Fibroblast of skin of left quadriceps (primary cell): ENCODE measurements at places on chromosomes 5 and 9.

DNA sequence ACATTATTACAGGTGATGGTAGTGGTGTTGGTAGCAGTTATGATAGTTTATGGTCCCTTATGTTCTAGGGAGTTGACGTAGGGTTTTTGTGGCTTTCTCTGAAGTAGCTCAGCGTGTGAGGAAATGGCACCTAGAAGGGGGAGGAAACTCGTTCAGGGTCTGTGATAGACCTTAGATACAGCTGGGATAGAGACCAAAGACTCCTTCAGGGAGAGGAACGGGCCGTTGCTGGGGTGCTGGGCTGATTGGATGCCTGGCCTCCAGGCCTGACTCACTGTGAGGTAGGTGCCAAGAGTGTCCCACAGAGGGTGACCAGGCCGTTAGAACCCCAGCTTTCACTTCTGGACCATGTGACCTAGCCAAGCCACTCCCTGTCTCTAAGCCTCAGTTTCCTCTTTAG, 96.6 kb downstream of the DAB2IP start:
- DNase-seq, result no peak

- DNase-seq, result no peak
Measured at GRCh38 chr5:159091065-159091464, 8.7 kb downstream of the EBF1 start.

DNA sequence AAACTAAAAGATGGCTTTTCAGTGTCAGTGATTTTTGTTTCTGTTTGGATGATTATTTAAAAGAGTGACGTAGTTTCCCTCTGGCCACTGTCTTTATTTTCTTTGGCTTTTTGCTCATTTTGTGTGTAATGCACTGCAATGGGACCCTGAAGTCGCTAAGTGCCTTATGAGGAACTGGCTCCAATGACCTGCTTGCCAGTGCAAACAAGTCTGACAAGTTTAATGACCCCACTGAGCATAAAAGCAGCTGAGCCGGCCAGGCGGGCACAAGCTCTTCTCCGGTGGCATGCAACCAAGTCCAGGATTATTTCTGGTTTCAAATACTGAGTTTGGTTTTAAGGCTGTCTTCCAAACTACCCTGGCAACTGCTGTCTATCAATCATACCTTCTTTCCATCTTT, 15.6 kb upstream of the GNA14 start:
- DNase-seq, result no peak

- no peak for DNase-seq
Measured at GRCh38 chr5:177531209-177531940, 14.6 kb upstream of the DDX41 start.

- no peak for DNase-seq
Measured at GRCh38 chr5:168260353-168261226, 30.9 kb upstream of the WWC1 start.

DNA sequence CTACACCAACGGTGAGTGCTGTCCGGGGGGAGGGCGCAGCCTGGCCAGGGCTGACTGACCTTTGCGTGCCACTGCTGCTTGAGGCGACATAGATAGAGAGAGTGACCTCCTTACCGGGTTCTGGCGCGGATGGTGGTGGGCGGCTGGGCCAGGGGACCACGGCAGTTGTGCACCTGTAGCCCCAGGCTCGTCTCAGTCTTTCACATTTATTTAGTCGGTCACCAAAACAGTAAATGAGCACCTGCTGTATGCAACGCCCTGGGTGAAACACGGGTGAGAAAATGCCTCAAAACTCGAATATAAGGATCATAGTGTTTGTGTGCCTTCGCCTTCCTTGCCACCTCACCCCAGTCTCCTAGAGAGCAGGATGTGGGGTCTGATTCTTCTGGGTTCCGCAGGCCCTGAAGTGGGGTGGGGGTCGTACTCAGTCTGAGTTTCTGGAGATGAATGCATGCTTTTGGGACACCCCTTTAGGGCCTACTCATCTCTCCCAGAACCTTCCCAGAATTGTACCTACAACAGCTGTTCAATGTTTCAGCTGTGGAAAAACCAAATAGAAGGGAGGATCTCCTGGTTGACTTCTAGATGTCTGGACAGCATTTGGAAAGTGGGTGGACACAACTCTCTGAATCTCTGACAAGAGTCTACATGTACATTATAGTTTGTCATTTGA, 714 bp downstream of the SEC24A start:
- DNase-seq, result no peak

DNA sequence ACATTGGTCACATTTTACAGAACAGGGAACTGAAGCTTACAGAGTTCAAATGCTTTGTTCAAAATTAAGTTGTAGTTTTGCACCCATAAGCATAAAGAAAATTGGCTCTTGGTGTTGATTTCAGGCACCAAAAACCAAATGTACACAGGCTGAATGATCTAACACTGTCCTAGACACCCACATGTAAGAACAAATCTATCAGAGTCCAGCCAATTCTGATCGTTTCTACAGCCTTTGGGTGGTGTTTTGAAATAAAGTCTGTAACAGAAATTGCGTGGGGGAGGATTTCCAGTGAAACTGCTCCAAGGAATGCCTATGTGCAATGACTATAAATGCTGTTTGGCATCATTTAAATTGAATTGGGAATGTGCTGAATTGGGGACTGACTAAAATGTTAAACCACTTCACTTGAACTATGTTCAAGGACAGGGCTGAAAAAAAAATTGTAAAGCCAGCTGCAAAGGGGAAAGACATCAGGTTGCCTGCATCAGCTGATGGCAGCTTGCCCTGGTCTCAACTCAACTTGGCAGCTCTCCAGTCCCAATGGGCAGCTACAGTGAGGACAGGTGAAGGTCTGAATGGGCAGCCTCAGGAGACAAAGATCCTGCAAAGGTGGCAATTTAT, 92.2 kb upstream of the TRPC7 start:
- no peak for DNase-seq

DNA sequence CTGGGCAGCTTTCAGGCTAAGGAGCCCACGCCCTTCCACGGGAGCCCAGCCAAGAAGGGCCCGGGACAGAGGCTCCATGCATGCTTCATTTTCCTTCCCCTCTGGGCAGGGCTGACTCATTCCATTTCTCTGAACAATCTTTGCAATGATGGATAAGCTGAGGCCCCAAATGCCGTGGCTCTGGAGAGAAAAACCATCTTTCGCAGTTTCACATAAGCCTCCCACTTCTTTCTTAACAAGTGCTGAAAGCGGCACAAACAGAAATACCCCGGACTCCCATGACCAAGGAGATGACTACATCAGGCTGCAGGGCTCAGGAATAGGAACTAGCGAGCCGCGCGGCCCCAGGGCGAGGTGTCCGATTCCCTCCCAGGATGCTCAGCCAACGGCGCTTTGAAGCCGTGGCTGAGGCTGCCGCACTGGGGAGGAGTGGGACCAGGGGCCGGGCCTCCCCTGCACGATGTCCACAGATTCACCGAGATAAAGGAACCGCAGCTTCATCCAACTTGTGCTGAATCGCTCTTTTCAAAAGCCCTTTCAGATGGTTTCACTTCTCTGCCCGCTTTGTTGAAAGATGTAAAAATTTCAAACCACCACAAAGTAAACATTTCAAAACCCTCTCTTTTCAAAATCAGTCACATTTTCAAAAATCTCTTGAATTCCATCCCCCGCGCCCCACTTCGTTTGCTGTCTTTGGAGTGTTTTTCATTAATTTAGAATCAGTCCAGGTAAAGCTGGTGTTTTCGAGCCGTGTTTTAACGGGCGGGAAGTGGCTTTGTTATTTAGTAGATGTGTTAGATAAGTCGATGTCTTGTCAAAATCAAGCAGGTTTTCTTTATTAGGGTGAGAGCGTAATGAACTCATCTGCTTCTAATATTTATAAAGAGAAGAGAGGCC, 96.5 kb upstream of the LMX1B start:
- peak; percentile 72 for DNase-seq

DNA sequence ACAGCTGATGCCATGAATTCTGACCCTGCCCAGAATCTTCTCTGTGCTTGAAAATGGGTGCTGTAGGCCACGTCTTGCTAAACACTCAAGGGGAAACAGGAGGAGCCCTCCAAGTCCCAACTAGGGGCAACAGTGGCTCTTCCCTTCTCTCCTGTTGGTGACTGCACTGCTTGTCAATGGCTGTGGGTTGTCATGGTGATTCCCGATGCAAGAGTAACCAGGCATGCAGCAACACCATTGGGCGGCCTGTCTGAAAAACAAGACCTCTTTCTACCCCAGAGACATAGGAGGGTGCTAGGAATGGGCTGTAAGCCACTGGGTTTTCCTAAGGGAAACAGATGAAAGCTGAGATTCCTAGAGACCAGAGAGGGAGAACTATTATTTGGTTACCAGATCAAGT, 201.7 kb upstream of the PANK3 start:
- no peak for DNase-seq

DNA sequence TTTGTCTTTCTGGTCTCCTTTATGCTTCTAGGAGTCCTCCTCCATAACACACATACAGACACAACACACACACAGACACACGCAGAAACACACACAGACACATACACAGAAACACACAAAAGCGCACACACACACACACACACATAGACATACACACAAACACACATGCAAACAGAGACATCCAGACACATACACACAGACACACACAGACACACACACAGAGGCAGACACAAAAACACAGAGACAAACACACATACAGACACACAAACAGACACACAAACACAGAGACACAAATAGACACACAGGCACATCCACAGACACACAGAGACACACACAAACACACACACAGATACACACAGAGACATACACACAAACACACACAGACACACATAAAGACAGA, 220.2 kb downstream of the IRX2 start:
- DNase-seq, result no peak

DNA sequence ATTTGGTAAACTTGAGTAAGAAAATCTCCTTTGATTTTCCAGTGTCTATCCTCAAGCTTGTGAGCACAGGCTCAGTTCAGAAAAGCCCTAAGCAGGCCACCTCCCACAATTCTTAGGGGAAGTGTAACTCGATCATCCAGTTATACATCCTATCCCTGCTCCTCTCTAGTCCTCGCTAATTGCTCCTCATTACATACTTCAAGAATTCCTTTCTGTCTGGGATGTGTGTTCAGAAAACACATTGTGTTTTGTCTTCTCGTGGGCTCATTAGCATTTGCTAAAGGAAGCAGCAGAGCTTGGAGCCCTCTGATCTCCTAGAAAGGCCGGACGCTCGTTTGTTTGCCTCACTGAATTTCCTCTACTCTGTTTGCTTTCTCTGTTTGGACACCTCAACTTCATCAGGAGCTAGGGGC, 268.2 kb upstream of the RFX3 start:
- peak; percentile 33 for DNase-seq

DNA sequence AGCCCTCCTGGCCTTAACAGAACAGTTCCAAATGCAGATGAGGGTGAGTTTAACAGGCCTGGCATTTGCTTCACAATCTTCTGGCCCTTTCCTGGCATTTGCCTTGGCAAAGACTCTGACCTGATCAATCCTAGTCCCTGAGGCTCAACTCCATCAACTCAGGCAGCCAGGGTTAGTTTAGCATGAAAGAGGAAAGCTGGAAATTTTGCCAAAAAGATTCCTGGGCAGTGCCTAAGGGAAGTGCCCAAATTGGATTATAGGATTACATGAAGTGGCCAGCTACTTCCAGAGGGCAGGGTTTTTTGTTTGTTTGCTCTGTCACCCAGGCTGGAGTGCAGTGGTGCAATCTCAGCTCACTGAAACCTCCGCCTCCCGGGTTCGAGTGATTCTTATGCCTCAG, 36.8 kb downstream of the PCDHAC2 start:
- DNase-seq, result no peak

DNA sequence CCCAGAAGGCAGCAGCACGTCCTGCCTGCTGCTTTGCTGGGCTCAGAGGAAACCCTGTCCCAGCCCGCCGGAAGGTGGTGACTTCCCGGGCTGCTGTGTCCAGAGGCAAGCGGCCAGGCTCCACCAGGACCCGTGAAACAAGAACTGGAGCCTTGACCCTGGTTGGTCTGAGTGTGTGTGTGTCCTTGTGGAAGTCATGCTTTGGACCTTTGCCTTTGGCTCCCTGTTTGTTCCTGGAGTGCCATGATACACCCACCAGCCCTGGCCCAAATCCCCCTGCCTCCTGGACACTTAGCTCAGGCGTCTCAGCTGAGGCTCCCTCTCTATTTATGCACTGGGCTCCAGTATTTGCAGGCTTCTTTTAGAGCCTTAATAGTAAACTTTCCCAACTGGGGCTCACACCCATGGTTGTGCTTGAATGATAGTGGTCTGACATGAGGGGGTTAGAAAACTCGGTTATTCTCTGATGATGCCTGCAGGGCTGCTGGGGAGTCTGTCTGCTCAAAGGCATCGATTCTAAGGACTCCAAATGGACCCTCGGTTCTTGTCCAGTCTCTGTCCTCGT, 72.2 kb downstream of the C9orf50 start:
- DNase-seq, result no peak

GRCh38 chr9:4108754-4109465, 191.0 kb downstream of the GLIS3 start:
- no peak for DNase-seq

GRCh38 chr9:113872485-113873143, 3.5 kb upstream of the ZNF618 start:
- no peak for DNase-seq

GRCh38 chr9:99057665-99058625, 47.0 kb upstream of the TGFBR1 start:
- peak; percentile 64 for DNase-seq

DNA sequence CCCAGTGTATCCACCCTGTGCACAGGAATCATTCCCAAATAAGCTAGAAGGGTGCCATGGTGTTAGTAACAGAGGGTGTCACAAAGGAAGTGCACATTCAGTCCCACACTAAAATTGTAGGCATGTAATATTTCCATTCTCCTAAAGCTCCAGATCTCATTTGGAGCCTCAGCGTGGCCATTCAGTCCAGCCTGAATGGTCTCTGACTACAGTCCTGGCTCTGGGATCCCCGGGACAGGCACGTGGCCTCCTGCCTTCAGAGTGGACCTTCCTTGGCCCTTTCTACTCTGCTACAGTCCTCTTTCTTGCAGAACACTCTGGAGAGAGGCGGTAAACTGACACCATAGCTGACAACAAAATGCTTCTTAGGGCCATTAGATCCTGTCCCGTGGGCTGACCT, 243.9 kb downstream of the IRX2 start:
- DNase-seq, result no peak

GRCh38 chr5:5270958-5271785, 131.0 kb downstream of the ADAMTS16 start:
- peak; percentile 49 for DNase-seq

- DNase-seq, result no peak
Measured at GRCh38 chr5:14266171-14266570, 123.0 kb downstream of the TRIO start.

GRCh38 chr9:72858089-72858912, 94.6 kb downstream of the ALDH1A1 start:
- DNase-seq, result no peak

DNA sequence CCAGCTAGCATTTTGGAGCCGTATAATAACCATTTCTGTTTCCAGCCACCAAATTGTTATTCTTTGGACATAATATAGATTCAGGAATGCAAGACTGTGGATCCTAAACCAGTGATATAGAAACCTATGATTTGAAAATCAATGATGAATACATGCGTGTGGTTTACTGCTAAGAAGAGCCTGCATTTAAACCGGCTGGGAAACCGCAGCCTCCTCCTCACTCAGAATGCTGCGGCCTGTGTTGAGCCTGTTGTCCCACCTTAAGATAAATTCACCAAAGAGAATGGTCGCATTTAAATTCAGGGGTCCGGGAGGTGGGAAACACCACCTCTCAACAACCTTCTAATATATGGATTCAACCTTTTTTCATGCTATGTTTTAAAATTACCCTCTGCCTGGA, 148.0 kb downstream of the MEF2C start:
- no peak for DNase-seq

GRCh38 chr9:17216646-17217045, 81.8 kb downstream of the CNTLN start:
- DNase-seq, result no peak

- no peak for DNase-seq
Measured at GRCh38 chr9:123337971-123338370, 18.0 kb upstream of the CRB2 start.
